ENCODE measurements at places on chromosomes 3 and 15. TPM values are rescaled to one million over a fixed set of nuclear protein-coding genes. Genes with fewer than 3 reads are reported as not detected.

Gene SLC28A2
- total RNA-seq = not detected

Gene XCR1
- under 0.01 TPM for total RNA-seq

Gene SLC15A2
- total RNA-seq = 2.8 TPM

Gene CIP2A
- 0.79 TPM for total RNA-seq

Gene ECE2
- not detected for total RNA-seq

Gene SMCO1
- total RNA-seq = not detected

Gene MEIS2
- 10.9 TPM for total RNA-seq

Gene GABRG3
- total RNA-seq = not detected

Gene CKMT1A
- total RNA-seq = 38.8 TPM

Gene ITIH1
- total RNA-seq = not detected

Gene NUTM1
- not detected for total RNA-seq

Gene CNTN3
- 1.5 TPM for total RNA-seq

Gene GP9
- total RNA-seq = not detected

Gene C3orf70
- total RNA-seq = under 0.01 TPM

Gene FOXL2
- 0.26 TPM for total RNA-seq

Gene ESYT3
- 1.1 TPM for total RNA-seq

Gene TTC21A
- 1.8 TPM for total RNA-seq

Gene MORC1
- total RNA-seq = not detected

Gene TMEM40
- 19.0 TPM for total RNA-seq

Gene HDAC11
- 26.6 TPM for total RNA-seq

Gene TMEM202
- not detected for total RNA-seq

Gene POTEB
- total RNA-seq = not detected

Gene BTLA
- total RNA-seq = not detected

Gene FOXB1
- total RNA-seq = not detected

Gene GABRR3
- total RNA-seq = not detected

Gene TMOD2
- total RNA-seq = 2.2 TPM

Gene RBMS3
- 5.9 TPM for total RNA-seq

Gene IL20RB
- total RNA-seq = 291 TPM

Gene ARID3B
- total RNA-seq = 3.4 TPM

Gene PPCDC
- 13.2 TPM for total RNA-seq

Gene SLC38A3
- total RNA-seq = not detected

Gene OR5K1
- not detected for total RNA-seq

Gene OR5K2
- not detected for total RNA-seq

Gene SLC24A5
- not detected for total RNA-seq

Gene RLBP1
- not detected for total RNA-seq
